ENCODE measurements at places on chromosomes 7 and 10. TPM values are rescaled to one million over a fixed set of nuclear protein-coding genes. Genes with fewer than 3 reads are reported as not detected.

Gene RAB19
- 5.3 TPM for total RNA-seq

Gene CLDN4
- 82.6 TPM for total RNA-seq

Gene IQUB
- 1.0 TPM for total RNA-seq

Gene H2BK1
- total RNA-seq, result not detected

Gene NPFFR1
- 0.16 TPM for total RNA-seq

Gene CREM
- total RNA-seq, result 13.3 TPM

Gene OR6B1
- not detected for total RNA-seq

Gene PCDH15
- not detected for total RNA-seq

Gene TAS2R60
- total RNA-seq, result not detected

Gene KIAA1549
- total RNA-seq, result 2.1 TPM

Gene CYP26C1
- total RNA-seq, result not detected

Gene CALN1
- total RNA-seq, result 2.4 TPM

GRCh38 chr10:68553138-68553537 lies 7.0 kb upstream of the TET1 start:
- H3K4me1 ChIP-seq, result no peaks in the 10 kb centered on the region
- no peaks in the 10 kb centered on the region for H3K36me3 ChIP-seq
- H3K27ac ChIP-seq, result no peak overlapping the region
- DNase-seq, result no peak

GRCh38 chr10:132810807-132811700 lies 25.1 kb upstream of the NKX6-2 start:
- H3K36me3 ChIP-seq, result no peaks in the 10 kb centered on the region
- H3K4me3 ChIP-seq, result no peak overlapping the region
- H3K4me1 ChIP-seq, result no peaks in the 10 kb centered on the region
- H3K27me3 ChIP-seq, result peaks cover 79% of the 10 kb centered on the region

- peaks cover 4% of the 10 kb centered on the region for H3K4me1 ChIP-seq
- no peaks in the 10 kb centered on the region for H3K27me3 ChIP-seq
- H3K36me3 ChIP-seq, result no peaks in the 10 kb centered on the region
- H3K4me3 ChIP-seq, result no peak overlapping the region
These were observed 79.7 kb downstream of the TBXAS1 start for GRCh38 chr7:139908792-139909191.

DNA sequence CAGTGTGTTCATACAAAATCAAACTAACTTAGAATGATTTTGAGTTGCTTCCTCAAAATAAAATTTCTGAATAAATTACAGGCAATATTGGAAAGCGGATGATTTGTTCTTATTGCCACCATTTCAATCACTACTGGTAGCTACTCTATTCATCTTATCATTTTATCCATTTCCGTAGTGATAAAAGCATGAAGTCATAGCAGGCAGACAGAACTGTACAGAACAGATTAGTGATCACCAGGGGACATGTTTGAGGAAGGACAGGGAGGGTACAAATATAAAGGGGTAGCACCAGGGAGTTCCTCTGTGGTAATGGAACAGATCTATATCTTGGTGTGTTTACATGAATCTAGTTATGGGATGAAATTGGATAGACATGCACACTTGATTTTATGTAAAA lies 138.5 kb downstream of the WNT2 start:
- no peaks in the 10 kb centered on the region for H3K27me3 ChIP-seq
- H3K4me1 ChIP-seq, result no peaks in the 10 kb centered on the region
- H3K27ac ChIP-seq, result no peak overlapping the region
- H3K36me3 ChIP-seq, result peaks cover 2% of the 10 kb centered on the region
- no peak overlapping the region for H3K4me3 ChIP-seq
- DNase-seq, result no peak

- H3K27ac ChIP-seq, result no peak overlapping the region
- no peak for DNase-seq
- no peaks in the 10 kb centered on the region for H3K27me3 ChIP-seq
- H3K4me3 ChIP-seq, result no peak overlapping the region
- peaks cover 9% of the 10 kb centered on the region for H3K4me1 ChIP-seq
- no peaks in the 10 kb centered on the region for H3K36me3 ChIP-seq
These were observed 47.9 kb downstream of the PIP4K2A start for GRCh38 chr10:22666287-22667092.

GRCh38 chr7:139915864-139916716 lies 87.0 kb downstream of the TBXAS1 start:
- DNase-seq, result no peak
- no peaks in the 10 kb centered on the region for H3K27me3 ChIP-seq
- H3K36me3 ChIP-seq, result no peaks in the 10 kb centered on the region
- peaks cover 29% of the 10 kb centered on the region for H3K4me1 ChIP-seq

GRCh38 chr10:63083904-63084689 lies 49.0 kb upstream of the NRBF2 start:
- H3K27me3 ChIP-seq, result no peaks in the 10 kb centered on the region
- DNase-seq, result peak; percentile 74
- no peak overlapping the region for H3K27ac ChIP-seq
- no peaks in the 10 kb centered on the region for H3K36me3 ChIP-seq

DNA sequence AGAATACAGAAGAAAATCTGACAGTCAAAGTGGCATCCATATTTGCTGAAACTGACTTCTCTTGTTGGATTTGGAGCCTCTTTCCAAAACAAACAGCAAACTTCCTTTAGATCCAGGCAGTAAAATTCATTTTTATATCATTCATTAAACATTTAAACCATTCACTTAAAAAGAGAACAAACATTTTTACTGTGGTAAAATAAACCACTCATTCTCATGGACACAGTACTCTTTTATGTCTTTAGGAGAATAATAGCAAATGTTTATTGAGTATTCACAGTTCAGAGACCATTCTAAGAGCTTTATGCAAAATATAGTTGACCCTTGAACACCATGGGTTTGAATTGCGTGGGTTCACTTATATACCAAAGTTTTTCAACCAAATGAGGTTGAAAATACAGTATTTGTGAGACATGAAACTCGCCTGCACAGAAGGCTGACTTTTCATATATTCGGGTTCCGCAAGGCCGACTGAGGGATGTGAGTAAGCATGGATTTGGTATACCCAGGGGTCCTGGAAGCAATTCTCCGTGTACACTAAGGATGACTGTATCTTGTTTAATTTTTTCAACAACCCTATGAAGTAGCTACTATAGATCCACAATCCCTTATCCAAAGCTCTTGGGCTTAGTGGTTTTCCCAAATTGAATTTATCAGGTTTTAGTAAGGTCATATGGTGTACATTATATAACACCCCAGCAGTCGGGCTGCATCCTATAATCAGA lies 49.1 kb downstream of the ATXN7L1 start:
- DNase-seq, result no peak
- H3K36me3 ChIP-seq, result no peaks in the 10 kb centered on the region
- peaks cover 25% of the 10 kb centered on the region for H3K4me1 ChIP-seq
- H3K4me3 ChIP-seq, result no peak overlapping the region
- no peak overlapping the region for H3K27ac ChIP-seq

- peaks cover 55% of the 10 kb centered on the region for H3K4me1 ChIP-seq
- no peak overlapping the region for H3K4me3 ChIP-seq
- H3K27ac ChIP-seq, result no peak overlapping the region
- no peak for DNase-seq
These were observed 76.5 kb downstream of the AUTS2 start for GRCh38 chr7:69674701-69675182.

DNA sequence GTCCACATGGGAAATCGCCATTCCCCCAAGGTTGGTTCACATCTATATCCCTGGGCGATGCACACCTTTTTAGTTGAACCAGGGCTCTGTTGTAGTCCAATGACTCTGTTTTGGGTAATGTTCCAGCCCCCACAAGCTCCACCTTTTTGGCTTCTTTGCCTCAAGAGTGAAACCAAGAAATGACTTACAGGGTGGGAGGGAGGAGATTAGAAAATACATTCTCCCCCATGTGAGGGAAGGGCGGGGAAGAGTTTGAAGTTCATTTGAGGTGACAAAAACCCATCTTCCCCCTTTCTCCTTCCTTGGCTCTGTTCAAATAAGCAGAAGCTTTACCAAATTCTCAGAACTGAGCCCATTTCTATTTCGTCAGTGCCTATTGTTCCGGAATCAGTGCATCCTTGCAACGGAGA lies 82.8 kb downstream of the GATA3 start:
- DNase-seq, result no peak
- no peaks in the 10 kb centered on the region for H3K4me1 ChIP-seq
- no peaks in the 10 kb centered on the region for H3K36me3 ChIP-seq
- H3K4me3 ChIP-seq, result no peak overlapping the region
- no peak overlapping the region for H3K27ac ChIP-seq
- no peaks in the 10 kb centered on the region for H3K27me3 ChIP-seq

DNA sequence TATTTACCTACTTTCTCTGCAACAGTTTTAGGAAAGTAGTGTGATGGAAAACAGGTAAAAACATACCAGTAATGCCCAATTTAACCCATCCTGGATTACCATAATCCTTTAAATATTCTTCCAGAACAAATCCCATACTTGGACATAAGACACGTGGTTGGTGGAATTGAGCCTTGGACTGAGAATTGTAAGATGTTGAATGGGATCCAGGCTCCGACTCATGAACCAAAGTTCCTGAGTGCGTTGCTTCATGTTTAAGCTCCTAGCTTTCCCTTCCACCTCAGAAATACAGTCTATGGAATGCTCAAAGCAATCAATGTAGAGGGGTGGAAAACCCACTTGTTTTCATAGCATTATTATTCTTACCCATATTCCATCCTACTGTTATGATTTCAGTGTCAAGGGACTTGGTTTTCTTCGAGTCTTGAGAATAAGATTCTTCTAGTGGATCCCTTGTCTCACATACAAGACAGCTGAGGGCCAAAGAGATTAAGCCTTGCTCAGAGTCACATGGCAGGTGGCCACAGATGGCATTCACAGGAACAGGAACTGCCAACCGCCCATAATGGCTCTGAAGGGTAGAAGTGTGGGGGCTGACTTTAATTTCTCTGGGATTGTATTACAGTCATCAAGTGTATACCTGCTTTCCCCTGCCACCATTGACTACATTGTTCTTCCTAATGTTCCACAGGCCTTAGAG lies 171.2 kb downstream of the GFRA1 start:
- DNase-seq, result peak; percentile 2
- no peaks in the 10 kb centered on the region for H3K27me3 ChIP-seq
- H3K36me3 ChIP-seq, result no peaks in the 10 kb centered on the region
- no peak overlapping the region for H3K4me3 ChIP-seq

DNA sequence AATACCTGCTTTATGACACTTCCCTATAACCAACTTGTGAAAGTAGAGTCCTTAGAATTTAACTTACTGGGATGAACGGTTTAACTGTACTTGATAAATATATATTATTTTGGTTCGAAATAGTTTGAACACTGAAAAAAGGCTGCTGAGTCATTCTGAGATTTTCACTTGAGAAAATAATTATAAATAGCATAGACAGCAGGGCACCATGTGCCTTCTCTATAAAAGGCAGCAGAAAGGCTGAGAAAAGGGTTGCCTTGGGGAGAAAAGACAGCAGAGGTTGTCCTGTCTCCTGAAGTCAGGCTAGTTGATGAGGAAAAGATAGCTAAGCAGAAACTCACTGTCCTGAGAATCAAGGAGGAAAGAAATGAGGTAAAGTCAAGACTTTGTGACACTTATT lies 92.4 kb downstream of the CTTNBP2 start:
- peaks cover 5% of the 10 kb centered on the region for H3K4me1 ChIP-seq
- no peak overlapping the region for H3K4me3 ChIP-seq
- no peak overlapping the region for H3K27ac ChIP-seq
- H3K36me3 ChIP-seq, result no peaks in the 10 kb centered on the region
- no peak for DNase-seq

- H3K27ac ChIP-seq, result no peak overlapping the region
- no peaks in the 10 kb centered on the region for H3K36me3 ChIP-seq
- no peaks in the 10 kb centered on the region for H3K27me3 ChIP-seq
- DNase-seq, result no peak
- no peak overlapping the region for H3K4me3 ChIP-seq
- H3K4me1 ChIP-seq, result peaks cover 37% of the 10 kb centered on the region
These were observed 3.1 kb upstream of the ARID5B start for GRCh38 chr10:61898435-61898778.

GRCh38 chr7:138095972-138096935 lies 20.0 kb downstream of the AKR1D1 start:
- no peak overlapping the region for H3K4me3 ChIP-seq
- no peak overlapping the region for H3K27ac ChIP-seq
- no peaks in the 10 kb centered on the region for H3K27me3 ChIP-seq
- DNase-seq, result no peak

- H3K36me3 ChIP-seq, result no peaks in the 10 kb centered on the region
- DNase-seq, result no peak
- no peaks in the 10 kb centered on the region for H3K4me1 ChIP-seq
- H3K27me3 ChIP-seq, result no peaks in the 10 kb centered on the region
These were observed 322.6 kb downstream of the RNLS start for GRCh38 chr10:88260329-88261051.

- no peak overlapping the region for H3K4me3 ChIP-seq
- no peak overlapping the region for H3K27ac ChIP-seq
- peaks cover 12% of the 10 kb centered on the region for H3K4me1 ChIP-seq
- H3K27me3 ChIP-seq, result no peaks in the 10 kb centered on the region
- H3K36me3 ChIP-seq, result no peaks in the 10 kb centered on the region
These were observed 89.6 kb downstream of the AUTS2 start for GRCh38 chr7:69687739-69688433.

- no peak overlapping the region for H3K27ac ChIP-seq
- no peak for DNase-seq
- no peak overlapping the region for H3K4me3 ChIP-seq
- peaks cover 69% of the 10 kb centered on the region for H3K4me1 ChIP-seq
These were observed 67.7 kb downstream of the COL13A1 start for GRCh38 chr10:69869291-69869961.

GRCh38 chr7:47087866-47088265 lies 494.0 kb downstream of the TNS3 start:
- DNase-seq, result no peak
- H3K27ac ChIP-seq, result no peak overlapping the region
- H3K27me3 ChIP-seq, result peaks cover 7% of the 10 kb centered on the region
- H3K4me1 ChIP-seq, result no peaks in the 10 kb centered on the region
- H3K4me3 ChIP-seq, result no peak overlapping the region
- H3K36me3 ChIP-seq, result no peaks in the 10 kb centered on the region

DNA sequence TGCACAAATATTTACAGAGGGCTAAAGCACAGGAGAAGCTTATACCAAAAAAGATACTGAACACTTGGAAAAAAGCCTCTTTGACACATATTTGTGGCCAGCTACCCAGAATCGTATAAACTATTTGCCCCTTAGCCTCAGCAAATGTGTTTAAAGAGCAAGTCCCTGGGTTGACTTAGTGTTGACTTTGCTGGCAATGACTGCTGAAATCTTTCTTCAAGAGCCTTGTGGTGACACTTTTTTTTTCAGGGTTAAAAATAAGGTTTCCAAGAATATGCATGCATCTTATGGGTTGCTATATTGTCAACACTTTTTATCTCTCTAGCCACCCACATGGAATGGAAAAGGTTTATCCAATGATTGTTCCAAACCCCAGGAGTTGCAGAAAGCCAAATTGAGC lies 14.9 kb upstream of the PLEKHS1 start:
- no peak overlapping the region for H3K4me3 ChIP-seq
- no peaks in the 10 kb centered on the region for H3K4me1 ChIP-seq
- no peak for DNase-seq
- no peak overlapping the region for H3K27ac ChIP-seq
- H3K27me3 ChIP-seq, result no peaks in the 10 kb centered on the region
